CD4-positive, alpha-beta T cell treated with Interleukin-6 for 4 hours (primary cell): ENCODE measurements at places on chromosomes 16 and 17.

DNA sequence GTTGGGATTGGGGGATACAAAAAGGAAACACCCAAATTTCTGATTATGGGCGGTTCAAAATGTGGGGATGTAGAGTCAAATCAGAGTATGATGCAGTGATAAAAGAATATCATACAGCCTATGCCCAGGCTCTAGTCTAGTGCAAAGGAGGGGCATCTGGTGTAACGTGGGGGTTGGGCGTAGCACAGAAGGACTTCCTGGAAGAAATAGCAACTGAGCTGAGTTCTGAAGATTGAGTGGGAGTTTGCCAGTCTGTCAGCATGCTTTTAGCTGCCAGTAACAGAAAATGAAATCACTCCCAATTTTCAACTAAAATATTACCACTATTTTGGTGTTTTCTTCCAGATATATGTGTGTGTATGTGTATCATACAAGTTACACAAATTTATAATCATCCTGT, 196.9 kb downstream of the SPECC1 start:
- DNase-seq = peak; percentile 52

DNA sequence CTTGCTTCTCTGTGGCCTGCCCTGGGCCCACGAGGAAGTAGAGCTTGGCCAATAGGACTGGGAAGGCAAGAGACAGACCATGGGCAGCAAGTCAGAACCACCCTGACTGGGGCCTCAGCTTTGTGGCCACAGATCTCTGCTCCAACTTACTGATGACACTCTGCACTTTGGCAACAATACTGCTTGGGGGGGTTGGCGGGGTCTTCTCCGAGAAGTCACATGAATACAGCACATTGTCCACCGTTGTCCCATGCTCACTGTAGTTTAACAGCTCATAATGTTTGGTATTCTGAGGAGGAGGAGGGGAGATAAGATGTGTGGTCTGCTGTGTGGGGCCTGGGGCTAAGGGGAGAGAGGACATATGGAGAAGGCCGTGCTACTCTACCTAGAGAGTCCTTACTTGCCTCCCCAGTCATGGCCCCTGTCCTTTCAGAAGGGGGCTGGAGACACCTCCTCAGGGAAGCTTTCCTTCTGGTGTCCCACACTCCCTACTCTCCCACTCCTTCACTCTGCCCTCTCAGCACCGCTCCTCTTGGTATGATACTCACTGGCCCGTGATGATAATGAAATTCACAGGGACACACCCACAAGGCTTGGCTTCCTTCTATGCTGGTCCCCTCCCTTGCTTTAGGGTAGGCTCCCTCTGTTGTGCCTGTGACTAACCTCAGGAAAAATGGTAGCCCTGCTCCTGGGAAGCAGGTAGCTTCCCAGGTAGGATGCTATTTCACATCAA, 4.0 kb upstream of the DHRS13 start:
- DNase-seq = no peak

- DNase-seq = no peak
These were observed 16.1 kb downstream of the ESRP2 start for GRCh38 chr16:68219725-68220351.

DNA sequence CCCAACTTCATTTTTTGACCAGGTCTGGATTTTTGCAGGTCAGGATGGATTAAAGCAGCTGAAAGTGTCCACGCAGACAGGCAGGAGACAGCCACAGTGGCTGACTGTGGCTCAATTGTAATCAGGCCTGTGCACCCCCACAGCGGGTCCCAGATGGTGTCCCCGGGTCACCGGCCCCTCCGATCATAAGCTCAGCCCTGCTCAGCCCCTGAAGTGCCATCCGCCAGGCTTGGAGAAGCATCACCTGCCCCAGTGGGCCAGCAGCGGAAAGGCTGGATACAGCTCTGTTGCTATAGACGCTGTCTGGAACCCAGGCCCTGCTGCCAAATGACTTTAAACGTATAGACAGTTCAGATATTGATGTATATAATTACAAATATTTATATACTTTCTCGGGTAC, 60.6 kb downstream of the RPH3AL start:
- no peak for DNase-seq

DNA sequence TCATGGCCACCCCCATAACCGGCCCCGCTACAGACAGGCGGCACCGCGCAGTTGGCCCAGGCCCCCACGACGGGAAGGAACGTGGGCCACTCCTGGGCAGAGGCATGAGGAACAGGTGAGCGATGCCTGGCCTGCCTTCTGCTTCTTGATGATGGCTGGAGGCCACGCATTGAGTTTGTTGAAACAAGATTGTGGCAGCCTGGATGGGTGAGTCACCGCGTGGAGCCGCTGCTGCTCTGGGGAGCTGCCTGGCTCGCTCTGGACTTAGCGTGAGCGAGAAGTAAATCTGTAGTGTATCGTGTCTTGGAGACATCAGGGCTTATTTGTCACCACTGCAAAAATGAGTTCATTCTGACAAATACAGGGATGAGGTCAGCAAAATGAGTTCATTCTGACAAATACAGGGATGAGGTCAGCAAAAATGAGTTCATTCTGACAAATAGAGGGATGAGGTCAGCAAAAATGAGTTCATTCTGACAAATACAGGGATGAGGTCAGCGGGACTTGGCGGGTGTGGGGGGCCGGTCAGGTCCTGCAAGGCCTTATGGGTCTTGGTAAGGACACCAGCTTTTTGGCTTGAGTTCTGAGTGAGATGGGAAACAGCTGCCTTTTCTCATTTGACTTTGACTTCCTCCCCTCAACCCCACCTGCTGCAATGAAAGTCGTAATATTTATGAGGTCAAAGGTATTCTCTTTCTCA, 93.0 kb downstream of the SEC14L1 start:
- no peak for DNase-seq

DNA sequence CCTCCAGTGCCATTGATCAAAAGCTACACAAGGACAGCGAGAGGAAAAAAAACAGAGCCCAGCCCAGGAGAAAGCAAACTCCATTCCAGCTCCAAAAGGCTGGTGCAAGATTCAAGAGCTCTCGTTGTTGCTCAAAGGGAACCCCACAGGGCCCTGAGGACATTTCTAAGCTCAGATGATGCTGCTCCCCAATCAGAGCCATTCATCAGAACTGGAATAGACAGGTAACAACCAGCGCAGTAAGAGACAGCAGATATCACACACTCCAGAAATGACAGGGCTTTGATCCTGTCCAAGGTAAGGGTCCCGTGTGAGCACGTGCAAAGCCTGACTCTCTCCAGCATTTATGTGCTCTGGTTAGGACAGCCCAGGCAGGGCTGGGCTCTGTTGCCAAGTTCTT, 20.1 kb downstream of the PMP22 start:
- DNase-seq = no peak

- no peak for DNase-seq
These were observed 11.9 kb downstream of the FZD2 start for GRCh38 chr17:44568945-44569858.

DNA sequence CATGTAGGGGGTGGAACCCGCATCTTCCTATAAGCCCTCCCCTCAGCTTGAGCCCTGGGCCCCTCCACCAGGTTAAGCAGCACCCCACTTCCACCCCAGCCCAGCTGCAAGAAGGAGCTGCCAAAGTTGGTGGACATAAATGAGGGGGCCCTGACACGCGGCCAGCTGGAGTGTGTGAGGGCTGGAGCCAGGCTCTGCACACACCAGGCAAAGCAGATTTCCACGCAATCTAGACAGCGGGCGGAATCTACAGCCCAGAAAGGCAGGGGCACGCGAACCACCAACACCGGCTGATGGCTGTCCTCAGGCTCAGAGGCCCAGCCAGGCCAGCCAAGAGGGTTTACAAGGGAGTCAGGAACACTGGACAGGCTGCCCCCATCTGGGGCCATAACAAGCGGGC, 171.2 kb downstream of the ZNF423 start:
- no peak for DNase-seq

DNA sequence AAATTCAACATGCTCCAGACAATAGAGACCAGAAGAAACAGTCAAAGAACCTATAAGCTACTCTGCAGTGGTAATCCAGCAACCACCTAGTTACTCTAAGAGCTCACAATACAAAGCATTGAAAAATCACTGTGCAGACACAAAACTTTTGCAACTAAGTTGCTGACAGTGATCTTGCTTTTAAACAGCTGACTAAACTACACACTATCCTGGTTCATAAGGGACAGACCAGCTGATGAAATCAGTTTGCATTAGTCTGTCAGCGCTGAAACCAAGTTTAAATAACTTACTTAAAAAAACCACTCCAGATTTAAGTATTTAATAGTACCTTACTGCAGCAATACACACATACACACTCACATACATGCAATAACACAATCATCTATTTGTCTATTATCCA, 4.6 kb downstream of the VEZF1 start:
- DNase-seq = no peak

GRCh38 chr17:5740937-5741336, 156.6 kb upstream of the NLRP1 start:
- no peak for DNase-seq

DNA sequence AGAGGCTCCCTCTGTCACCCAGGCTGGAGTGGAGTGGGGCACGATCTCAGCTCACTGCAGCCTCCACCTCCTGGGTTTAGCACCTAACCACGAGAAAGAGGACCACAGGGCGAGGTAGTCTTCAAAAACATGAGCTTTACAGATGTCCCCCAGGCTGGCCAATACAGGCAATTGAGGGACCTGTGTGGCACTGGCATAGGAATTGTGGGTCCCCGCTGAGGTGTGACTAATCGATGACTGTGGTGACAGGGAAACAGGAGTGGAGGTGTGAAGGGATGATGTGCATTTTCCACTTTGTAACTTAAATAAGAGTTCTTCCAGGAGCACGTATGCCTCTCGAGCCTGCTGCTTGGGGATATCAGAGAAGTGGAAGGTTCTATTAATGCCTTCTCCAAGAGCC, 12.6 kb upstream of the ARHGAP17 start:
- DNase-seq = no peak

DNA sequence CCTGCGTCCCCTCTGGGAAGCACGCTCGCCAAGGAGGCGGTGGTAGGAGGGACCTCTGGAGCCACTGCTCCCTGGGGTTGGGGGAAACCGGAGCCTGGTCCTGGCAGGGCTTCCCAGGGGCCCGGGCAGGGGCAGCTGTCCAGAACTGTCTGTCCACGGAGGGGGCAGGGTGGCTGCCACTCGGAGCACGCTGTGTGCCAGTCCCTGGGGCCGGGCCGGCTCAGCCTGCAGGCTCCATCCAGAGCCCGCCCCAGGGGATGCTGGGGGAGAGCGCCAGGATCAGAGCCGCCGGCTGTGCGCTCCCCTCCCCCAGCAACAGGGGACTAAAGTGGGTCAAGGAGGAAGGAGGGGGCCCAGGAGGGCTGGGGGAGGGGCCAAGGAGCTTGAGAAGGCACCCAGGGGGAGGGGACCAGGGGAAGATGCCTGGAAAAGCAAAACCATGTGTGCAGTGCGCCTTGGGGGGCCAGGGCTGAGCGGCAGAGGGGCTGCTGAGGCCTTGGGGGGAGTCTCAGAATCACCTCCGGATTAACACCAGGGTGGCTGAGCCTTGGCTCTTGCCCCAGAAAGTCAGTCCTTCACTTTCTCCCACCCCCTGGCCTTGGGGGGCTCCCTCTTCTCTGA, 21.3 kb downstream of the ZNF423 start:
- no peak for DNase-seq
